ENCODE measurements at places on chromosomes 3 and 15.

DNA sequence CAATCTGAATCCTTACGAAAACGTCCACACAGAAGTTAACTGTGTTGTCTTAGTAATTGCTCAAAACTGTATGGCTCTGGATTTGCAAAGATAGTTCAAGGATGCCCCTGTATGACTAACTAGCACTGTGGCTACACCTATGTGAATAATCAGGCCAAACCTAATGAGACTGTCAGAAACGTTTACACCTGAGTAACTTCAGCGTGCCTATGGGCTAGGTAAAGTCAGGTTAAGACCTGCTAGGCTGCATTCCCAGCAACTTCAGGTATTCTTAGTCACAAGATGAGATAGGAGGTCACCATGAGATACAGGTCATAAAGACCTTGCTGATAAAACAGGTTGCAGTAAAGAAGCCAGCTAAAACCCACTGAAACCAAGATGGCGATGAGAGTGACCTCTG is 87.8 kb upstream of the PLXND1 start:
- H3K4me1 ChIP-seq = no peaks in the 10 kb centered on the region
- no peaks in the 10 kb centered on the region for H3K27me3 ChIP-seq
- no peak for DNase-seq
- no peak overlapping the region for H3K27ac ChIP-seq

- H3K4me3 ChIP-seq = no peak overlapping the region
- no peaks in the 10 kb centered on the region for H3K27me3 ChIP-seq
- peaks cover 10% of the 10 kb centered on the region for H3K4me1 ChIP-seq
These were observed 21.9 kb downstream of the PLCL2 start for GRCh38 chr3:16906682-16907081.

- no peak overlapping the region for H3K4me3 ChIP-seq
- H3K36me3 ChIP-seq = no peaks in the 10 kb centered on the region
- H3K4me1 ChIP-seq = no peaks in the 10 kb centered on the region
- peaks cover 4% of the 10 kb centered on the region for H3K27me3 ChIP-seq
These were observed 220.7 kb downstream of the MEIS2 start for GRCh38 chr15:36879568-36880222.

- no peak overlapping the region for H3K4me3 ChIP-seq
- H3K27ac ChIP-seq = no peak overlapping the region
- H3K27me3 ChIP-seq = peaks cover 3% of the 10 kb centered on the region
- no peaks in the 10 kb centered on the region for H3K4me1 ChIP-seq
These were observed 223.9 kb downstream of the NR1D2 start for GRCh38 chr3:24168977-24169376.

GRCh38 chr3:55416331-55416821 is 70.7 kb downstream of the WNT5A start:
- no peak overlapping the region for H3K4me3 ChIP-seq
- H3K4me1 ChIP-seq = no peaks in the 10 kb centered on the region
- no peaks in the 10 kb centered on the region for H3K36me3 ChIP-seq
- H3K27me3 ChIP-seq = no peaks in the 10 kb centered on the region
- no peak overlapping the region for H3K27ac ChIP-seq
- no peak for DNase-seq

Data from DND-41 (cell line).